NCI-H2107 (cell line): ENCODE measurements at places on chromosomes 6 and 20.

DNA sequence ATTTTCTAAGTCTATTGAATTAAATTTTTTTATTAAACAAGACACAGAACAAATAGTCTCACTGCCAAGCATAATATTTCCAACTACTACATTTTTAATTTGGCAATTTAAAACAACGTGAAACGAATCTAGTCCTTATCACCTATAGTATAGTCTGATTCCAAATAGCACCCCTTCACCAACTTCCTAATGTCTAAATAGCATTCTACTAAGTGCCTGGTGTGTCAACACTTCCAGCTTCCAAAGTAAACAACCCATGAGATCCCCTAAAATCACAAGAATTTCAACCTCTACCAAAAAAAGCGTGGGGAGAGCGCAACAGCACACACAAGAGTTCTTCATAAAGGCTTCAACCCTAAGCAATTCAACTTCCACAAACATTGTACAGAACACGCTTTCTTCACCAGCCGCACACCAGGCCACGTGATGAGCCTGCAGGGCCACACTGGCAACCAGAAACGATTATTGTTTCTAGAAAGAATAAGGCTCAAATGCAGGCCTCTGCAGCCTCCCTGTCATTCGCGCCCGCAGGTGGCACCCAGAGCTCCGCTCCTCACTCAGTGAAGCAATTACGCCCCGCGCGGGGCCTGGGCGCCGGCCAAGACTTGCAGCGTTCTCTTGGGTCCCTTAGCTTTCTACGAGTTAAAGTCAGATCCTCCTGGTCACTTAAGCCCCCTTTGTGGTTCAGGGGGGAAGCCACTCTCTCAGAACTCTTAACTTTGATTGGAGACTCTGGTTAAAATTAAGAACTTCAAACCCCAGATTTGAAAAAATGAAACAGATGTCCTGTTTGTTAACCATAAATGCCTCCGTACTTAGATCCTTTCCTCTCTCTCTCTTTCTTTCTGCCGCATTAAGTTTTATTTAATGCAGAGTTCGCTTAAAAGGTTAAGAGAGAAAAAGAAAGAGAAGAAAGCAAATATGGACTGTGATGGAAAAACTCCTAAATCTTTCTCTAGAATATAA lies 18.3 kb downstream of the SIM1 start:
- no peak for DNase-seq

DNA sequence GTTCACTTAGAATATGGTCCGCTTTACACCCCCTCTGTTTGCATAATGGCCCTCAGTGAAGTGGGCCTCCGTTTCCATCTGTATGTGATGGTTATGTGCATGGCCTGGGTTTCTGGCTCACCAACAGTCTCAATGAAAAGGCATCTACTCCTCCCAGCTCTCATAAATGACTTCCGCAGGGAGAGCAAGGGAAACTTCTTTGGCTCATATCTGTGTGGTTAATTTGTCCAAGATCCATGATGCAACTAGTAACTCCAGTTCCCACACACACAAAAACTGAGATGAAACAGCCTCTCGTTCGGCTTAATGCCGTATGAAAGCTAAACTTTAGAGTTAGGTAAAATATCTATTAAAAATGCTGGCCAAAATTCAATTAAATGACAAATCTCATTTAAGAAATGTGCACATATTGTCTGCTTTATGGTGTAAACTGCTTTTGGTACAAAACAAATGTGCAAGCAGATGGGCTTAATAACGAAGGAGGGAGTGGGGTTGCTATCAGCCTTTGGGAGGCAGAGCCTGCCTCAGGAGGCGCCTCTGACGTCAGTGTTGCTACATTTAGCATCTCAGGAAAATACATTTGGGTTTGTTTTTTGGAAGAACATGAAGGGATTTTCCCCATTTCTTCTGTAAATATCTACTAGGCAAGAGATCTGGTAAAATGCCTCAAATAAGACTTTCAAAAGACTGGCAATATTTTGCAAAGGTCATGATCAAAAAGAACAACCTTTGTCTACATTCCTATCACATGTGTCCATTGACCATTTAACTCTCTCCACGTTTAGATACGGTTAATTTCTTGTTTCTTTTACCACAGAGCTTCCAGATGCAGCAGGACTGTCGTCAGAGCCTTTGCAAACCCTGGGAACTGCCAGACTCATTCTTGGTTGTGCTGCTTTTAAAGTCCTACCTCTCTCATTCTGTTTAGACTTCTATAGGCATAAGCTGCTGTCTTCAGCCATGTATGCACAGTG lies 96.8 kb downstream of the ARMC2 start:
- no peak for DNase-seq

GRCh38 chr20:8196096-8196495 lies 64.0 kb downstream of the PLCB1 start:
- DNase-seq = no peak

DNA sequence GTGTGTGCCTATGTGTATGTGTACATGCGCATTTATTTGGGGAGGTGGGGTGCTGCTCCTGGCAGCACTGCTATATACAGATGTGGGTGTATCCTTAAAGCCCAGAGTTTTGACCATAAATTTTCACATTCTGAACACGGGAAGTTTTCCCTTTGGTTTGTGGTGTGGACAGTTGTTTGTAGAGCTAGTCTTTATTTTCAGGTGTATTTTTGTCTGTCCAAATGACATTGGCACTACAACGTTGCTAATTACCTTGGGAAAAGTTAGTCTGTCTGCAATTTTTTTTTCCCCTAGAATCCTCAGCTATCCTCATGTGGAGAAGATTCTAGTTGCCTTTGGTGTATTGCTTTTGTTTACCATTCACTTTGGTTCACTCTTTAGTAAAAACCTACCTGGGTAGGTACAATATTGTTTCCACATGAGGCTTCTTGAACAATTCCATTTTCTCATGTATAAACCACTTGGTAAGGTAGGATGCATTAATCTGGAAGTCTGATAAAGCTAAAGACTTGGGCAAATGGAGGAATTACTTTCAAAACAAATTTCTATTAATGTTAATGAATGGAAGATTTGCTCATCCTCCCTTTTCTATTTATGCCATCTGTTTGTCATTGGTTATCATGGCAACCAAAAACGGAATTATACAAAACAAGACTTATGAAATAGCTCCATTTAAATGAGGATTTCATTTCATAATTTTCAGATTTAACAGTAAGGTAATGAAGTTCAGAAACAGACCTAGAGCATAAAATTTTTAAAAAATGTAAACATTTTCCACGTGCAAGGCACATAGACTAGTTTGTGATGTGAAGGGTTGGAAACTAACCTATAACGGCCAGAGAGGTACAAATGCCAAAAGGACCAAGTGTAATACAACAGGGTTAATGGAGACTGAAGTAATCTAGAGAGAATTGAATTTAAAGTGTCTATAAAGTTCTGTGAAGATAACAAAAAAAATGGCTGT lies 3.9 kb downstream of the CCN2 start:
- no peak for DNase-seq

DNA sequence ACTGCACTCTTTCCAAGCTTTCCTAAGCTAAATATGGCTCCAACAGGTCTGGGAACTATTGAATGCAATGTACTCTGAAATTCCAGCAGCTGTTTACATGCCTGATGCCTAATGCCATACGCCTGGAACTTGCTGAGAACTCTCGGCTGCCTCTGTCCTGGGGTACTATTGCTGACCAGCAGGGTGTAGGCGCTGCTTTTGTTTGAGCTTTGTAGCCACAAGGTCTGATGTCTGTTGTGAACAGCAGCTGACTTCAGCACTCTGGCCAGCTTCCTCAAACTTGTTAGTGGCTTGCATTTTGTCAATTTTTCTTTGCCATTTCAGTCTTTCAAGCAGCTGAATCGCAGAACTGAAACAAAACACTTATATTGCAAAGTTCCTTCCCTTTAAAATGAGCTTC lies 26.7 kb downstream of the SAYSD1 start:
- DNase-seq = no peak

GRCh38 chr6:113050010-113050858 lies 703.1 kb downstream of the RFPL4B start:
- no peak for DNase-seq

GRCh38 chr6:110053395-110054240 lies 75.5 kb downstream of the GPR6 start:
- DNase-seq = peak; percentile 23

DNA sequence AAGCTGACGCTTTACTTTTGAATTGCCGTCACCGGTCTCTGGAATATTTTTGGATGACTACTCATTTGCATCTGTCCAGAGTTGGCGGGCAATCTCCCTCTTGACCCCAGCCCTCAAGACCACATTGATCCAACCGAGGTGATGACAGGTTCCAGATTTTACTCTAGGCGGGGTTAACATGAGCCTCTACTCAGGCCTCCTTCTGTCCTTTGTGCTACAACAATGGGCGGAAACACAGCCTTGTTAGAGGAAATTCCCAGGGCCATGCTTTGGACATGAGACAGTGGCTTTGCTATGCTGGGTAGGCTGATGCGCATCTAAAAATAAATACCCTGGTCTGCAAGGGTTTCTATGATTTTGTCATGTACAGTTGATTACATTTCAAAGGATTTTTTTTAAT lies 27.0 kb upstream of the ADGRF5 start:
- DNase-seq = no peak

DNA sequence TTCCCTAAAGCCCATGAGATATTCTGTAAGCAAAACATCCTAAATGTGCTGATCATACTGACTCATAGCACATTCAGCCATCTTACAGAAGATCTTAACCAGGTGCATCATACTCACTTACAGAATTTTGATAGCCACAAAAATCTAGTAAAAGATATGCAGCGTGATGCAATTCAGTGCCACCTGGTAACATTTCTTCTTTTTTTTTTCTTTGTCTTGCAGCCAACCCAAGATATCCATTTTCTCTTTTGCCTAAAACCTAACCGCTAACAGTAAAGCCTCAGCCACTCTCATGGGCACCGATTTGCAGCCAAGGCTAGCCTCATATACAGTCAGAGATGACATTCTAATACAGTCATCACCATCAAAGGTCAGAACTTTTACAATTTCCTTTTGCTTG lies 293.3 kb downstream of the HACE1 start:
- no peak for DNase-seq

- DNase-seq = no peak
Measured at GRCh38 chr6:81933089-81933488, 180.6 kb upstream of the TENT5A start.

- DNase-seq = no peak
Measured at GRCh38 chr6:109342506-109342905, 39.8 kb downstream of the CD164 start.

- no peak for DNase-seq
Measured at GRCh38 chr6:2998998-2999617, 586 bp upstream of the NQO2 start.

DNA sequence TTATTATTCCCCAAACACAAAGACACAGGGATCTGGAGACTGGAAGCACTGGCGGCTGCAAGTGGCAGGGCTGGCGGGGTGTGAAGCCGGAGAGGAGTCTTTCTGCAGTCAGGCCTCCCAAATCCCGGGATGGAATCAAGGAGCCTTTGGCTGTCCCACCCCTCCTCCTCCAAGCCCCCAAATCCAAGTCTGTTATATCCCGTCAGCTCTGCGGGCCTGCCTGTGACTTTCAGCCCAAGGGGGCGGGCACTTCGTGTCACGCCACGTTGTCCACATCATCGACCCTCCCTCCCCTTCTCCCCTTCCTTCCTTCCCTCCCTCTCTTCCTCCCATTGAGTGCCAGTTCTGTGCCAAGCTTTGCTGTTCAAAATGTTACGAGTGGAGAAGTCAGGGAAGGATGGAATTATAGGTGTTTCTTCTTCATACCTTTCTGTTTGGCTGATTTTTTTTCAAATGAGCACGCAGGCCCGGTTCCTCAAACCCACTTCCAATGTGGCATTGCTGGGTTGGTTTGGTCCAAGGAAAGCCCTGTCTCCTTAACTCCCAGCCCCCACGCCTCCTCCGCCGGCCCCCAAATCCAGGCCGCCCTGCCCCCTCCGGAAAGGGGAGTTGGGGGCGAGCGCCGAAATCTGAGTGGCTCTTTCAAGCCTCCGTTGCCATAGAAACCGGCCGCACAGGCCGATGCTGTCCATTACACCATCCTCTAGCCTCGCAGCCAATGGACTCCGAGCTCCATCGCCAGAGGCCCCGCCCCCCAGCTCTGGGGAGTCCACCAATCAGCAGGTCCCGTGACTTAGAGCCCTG lies 12.7 kb downstream of the ZCCHC3 start:
- peak; percentile 88 for DNase-seq

GRCh38 chr20:20267685-20268370 lies 100.1 kb upstream of the INSM1 start:
- DNase-seq = no peak

DNA sequence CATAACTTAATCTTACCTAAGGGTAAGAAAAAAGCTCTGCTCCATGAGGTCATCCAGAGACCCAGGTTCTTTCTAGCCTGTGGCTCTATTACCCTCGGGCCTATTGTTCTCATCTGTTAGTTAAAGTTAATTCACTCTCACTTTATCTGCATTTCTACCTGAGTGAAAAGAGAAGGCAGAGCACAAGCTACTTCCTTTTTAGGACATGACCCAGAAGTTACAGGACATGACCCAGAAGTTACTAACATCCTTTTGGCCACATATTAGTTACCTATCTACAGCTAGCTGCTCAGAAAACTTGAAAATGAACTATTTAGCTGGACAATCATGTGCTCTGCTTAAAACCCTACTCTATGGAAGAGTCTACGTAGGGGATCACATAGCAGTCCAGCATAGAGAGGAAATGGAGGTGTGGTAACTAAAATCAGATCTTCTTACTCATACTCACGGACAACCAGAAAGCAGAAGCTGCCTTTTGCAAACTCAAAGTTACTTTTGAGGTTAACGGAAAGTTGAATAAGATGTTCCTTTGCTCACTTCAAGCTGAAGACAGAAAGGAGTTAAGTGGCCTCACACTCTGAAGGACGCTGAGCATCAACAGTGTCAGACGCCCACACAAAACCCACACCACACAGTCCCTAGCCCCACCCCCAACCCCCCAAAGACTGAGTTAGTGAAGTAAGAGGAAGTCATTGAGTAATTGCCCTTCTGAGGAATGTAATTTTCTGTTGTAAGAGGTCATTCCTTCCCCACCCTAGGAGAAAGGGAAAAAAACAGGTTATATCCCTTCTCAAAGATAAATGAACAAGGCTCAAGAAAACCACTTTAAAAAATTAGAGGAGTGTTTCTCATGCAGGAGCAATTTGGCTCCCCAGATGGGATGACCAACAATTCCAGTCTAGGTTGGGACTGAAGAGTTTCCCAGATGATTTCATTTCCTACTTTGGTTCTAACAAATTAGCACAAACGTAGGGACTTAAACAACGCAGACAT lies 45.9 kb upstream of the TAB2 start:
- no peak for DNase-seq
